Mesothelial cell of epicardium (in vitro differentiated cells): ENCODE measurements at places on chromosomes 3 and 15. TPM values are rescaled to one million over a fixed set of nuclear protein-coding genes. Genes with fewer than 3 reads are reported as not detected.

The RASGRP1 gene
- 3.7 to 4.8 TPM (median 4.4 TPM) in 3 replicates for total RNA-seq

The DOCK3 gene
- total RNA-seq, result 21.0 to 21.6 TPM (median 21.4 TPM) in 3 replicates

The INSYN1 gene
- 11.7 to 13.2 TPM (median 12.7 TPM) in 3 replicates for total RNA-seq

The HESX1 gene
- 1.5 to 2.4 TPM (median 1.7 TPM) in 3 replicates for total RNA-seq

The KLHL25 gene
- 7.1 to 8.1 TPM (median 8.0 TPM) in 3 replicates for total RNA-seq

The RNU6-1 gene
- not detected in 3 replicates for total RNA-seq

The DNAJC13 gene
- total RNA-seq, result 34.2 to 37.8 TPM (median 37.6 TPM) in 3 replicates

The GOLGA6L10 gene
- total RNA-seq, result 11.0 to 11.6 TPM (median 11.1 TPM) in 3 replicates

The MKRN2OS gene
- 0.25 to 0.29 TPM (median 0.29 TPM) in 3 replicates for total RNA-seq

The BHLHE40 gene
- 31.9 to 37.6 TPM (median 35.4 TPM) in 3 replicates for total RNA-seq

The CCR2 gene
- not detected in 3 replicates for total RNA-seq

The GOLGA8A gene
- 381 to 396 TPM (median 383 TPM) in 3 replicates for total RNA-seq

The CCDC71 gene
- total RNA-seq, result 28.7 to 29.8 TPM (median 28.9 TPM) in 3 replicates

The GPR87 gene
- total RNA-seq, result 2.9 to 3.3 TPM (median 3.2 TPM) in 3 replicates

The LACTB gene
- 7.6 to 9.0 TPM (median 8.2 TPM) in 3 replicates for total RNA-seq

The IMPG2 gene
- total RNA-seq, result 0.59 to 0.69 TPM (median 0.69 TPM) in 3 replicates

The PRTG gene
- 14.2 to 17.5 TPM (median 16.9 TPM) in 3 replicates for total RNA-seq

The CCK gene
- total RNA-seq, result not detected in 3 replicates

The TMEM158 gene
- 3.6 to 5.1 TPM (median 4.3 TPM) in 3 replicates for total RNA-seq

The KLHL18 gene
- 21.9 to 28.5 TPM (median 26.8 TPM) in 3 replicates for total RNA-seq

The SPINK8 gene
- total RNA-seq, result not detected in 3 replicates
